ENCODE measurements at places on chromosomes 1 and 21. TPM values are rescaled to one million over a fixed set of nuclear protein-coding genes. Genes with fewer than 3 reads are reported as not detected.

Gene U2AF1
- polyA plus RNA-seq = 173 TPM

Gene SLC37A1
- 0.24 TPM for polyA plus RNA-seq

Gene OR6N1
- not detected for polyA plus RNA-seq

Gene WDR64
- polyA plus RNA-seq = not detected

Gene VHLL
- polyA plus RNA-seq = not detected

Gene PBX1
- polyA plus RNA-seq = 1.3 TPM

Gene IBA57
- 6.9 TPM for polyA plus RNA-seq

Measured in K562 (cell line).